ENCODE measurements at places on chromosomes 13 and 19.

DNA sequence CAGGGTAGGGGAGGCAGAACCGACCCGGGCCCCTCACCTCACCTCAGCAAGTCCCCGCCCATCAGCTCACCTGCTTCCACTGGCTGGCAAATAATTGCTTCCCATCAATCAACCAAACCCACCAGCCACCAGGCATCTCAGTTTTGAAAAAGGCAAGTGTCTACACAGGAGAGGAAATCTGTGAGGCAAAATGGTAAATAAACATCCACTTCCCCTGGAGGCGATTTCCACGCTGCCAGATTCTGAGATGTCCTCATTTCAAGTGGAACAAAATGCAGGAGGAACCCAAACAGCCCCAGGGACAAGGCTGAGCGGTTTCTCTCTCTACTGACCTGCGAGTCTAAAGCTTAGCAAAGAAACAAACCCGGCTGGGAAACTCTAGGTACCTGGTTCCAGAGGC is 117.5 kb downstream of the CRYL1 start:
- DNase-seq, result no peak

GRCh38 chr19:18672606-18673337 is 10.7 kb upstream of the CRTC1 start:
- DNase-seq, result peak; percentile 35

DNA sequence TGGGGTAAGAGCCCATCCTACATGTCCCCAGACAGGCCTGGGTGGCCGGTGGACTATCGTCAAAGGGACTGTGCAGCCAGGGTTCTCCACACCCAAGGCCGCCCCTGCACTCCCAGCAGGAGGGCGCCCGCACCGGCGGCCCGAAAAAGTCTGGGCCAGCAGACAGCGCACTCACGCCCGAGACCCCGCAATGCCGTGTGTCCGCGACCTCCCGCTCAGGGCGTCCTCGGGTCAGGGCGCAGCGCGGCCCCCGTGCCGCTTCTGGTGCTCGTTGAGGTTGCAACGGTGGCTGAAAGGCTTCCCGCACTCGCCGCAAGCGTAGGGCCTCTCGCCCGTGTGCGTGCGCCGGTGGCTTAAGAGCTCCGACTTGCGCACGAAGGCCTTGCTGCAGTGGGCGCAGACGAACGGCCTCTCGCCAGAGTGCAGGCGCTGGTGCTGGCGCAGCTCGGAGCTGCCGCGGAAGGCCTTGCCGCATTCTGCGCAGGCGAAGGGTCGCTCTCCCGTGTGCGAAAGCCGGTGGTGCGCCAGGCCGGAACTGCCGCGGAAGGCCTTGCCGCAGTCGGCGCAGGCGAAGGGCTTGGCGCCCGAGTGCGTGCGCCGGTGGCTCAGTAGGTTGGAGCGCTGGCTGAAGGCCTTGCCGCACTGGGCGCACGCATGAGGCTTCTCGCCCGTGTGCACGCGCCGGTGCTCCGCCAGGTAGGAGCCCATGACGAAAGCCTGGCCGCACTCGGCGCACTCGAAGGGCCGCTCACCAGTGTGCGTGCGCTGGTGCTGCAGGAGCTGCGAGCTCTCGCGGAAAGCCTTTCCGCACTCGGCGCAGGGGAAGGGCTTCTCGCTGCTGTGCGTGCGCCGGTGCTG is 2.8 kb upstream of the A1BG start:
- no peak for DNase-seq

- no peak for DNase-seq
These were observed 12.0 kb downstream of the FPR1 start for GRCh38 chr19:51739466-51740213.

DNA sequence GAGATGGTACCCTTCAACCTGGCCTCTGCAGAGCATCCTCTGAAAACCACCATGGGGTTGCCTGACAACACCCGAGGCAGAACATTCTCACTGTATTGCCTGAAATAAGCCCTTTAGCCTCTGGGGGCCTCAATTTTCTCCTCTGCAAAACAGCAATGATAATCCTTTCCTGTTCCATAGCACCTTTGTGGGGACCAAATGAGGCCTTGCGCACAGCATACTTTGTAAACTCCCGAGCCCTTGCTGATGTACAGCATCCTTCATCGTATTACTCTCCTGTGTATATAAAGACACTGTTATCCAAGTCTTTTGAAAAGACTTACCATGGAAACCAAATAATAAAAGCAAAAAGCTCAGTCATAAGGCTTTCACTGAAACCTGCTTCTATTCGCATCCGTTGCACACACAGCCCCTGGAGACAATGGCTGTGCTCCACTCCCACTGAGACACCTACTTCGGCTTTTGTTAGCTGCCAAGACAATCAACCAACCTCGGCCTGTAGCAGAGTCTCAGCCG is 276.0 kb downstream of the FOXO1 start:
- DNase-seq, result no peak

GRCh38 chr19:5691822-5692722 is 2.0 kb downstream of the RPL36 start:
- DNase-seq, result no peak

- DNase-seq, result no peak
These were observed 46.7 kb upstream of the MEDAG start for GRCh38 chr13:30859326-30859725.

DNA sequence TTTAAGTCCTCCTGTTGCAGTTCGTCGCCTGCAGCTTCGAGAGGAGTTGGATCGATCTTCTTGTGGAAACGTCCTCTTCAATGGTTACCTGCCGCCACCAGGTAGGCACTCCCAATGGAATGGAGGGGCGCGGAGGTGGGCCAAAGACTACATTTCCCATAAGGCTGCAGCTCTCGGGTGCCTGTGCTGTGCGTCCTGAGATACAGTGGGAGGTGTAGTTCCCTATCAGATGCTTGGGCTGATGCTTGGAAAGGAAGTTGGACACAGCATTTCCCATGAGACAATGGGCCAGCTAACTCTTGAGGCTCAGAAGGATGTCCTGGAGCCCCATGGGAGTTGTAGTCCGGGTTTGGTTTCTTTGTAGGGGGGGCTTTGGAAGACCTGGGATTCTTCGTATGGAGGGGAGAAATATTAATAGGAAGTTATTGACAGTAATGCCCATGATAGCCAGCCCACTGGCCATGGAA is 1.8 kb downstream of the SHKBP1 start:
- DNase-seq, result no peak

DNA sequence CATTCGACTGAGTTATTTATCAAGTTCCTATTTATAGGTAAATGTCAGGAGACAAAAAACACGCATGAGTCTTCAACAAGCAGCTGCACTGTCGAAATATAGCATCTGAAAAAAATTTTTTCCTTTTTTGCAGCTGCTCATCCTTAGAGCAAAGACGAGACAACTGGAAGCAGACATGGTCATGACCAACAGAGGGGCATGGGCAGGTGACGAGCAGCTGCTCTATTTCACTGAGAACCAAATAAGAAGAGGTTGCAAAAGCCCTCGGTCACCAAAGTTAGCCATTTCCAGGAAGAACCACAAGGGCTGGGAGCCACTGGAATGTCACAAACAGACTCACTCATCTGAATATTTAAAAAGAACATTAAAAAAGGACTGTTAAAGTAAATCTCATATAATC is 22.2 kb downstream of the SOHLH2 start:
- DNase-seq, result no peak

DNA sequence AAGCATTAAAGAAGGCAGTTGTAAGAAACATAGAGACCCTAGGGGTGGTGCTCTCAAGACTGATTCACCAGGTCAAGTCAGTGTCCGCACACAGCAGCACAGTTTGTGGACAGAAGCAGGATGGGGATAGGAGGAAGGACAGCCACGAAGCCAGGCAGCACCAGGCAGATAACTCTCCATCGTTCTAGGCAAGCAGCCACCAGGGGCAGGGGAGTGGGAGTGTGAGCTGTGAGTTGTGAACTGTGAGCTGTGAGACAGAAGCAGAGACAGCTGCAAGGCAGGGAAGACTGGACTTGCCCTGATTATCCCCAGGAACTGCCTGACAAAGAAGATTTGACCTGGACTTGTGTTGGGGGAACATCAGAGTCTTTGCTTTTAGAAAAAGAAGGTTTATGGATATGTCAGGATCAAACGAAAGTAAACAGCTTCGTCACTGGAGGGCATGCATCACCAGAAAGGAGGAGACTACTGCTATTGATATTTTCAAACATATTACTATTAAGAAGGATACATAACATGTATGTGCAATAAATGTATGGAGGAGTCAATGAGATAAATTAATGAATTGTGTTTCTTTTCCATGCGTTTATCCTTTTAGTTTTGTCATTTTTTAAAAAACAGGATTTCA is 286.1 kb downstream of the IRS2 start:
- no peak for DNase-seq

GRCh38 chr13:30159446-30159839 is 147.9 kb downstream of the KATNAL1 start:
- DNase-seq, result no peak

- no peak for DNase-seq
These were observed 13.8 kb downstream of the C1QTNF9 start for GRCh38 chr13:24323036-24323738.

GRCh38 chr19:29383696-29384095 is 142.1 kb upstream of the VSTM2B start:
- DNase-seq, result no peak

DNA sequence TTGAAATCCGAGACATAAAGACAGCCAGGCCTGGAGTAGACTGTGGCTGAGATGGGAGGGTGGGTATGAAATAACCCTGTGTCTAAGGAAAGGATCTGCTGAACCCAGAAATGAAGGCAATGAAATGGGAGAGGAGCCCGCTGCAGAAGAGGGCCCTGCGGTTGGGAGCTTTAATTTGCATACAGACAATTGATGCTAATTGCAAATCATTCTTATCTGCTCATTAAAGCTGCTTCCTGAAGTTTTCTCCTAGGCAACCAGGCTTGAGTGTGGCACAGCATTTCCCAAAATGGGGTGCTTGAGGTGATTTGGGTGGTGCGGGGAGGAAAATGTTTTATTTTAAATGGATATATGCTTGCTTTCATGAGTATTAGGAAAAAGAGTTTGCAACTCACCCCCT is 55.4 kb downstream of the DPF1 start:
- DNase-seq, result no peak
